ENCODE measurements at places on chromosomes 2 and 18.
A peak's percentile ranks its signal among the peaks of the same experiment; 100 is the strongest.

DNA sequence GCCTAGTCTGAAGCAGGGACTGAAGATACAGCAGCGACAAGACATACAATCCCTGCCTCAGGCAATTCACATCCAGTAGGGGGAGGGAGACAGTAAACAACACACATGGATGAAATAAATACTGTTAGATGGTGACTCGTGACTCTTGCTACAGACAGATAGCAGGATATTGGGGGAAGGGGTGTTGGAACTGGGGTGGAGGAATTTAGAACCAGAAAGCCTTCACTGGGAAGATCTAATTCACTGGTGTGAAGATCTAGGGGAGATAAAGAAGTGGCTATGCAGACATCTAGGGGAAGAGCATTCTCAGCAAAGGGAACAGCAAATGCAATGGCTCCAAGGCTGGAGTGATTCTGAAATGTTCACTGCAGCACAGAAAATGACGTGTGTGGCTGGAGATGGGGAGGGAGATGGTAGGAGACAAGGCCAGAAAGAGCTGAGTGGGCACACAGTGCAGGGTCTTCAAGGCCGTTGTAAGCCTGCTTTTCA, 52.6 kb upstream of the TMEM163 start:
- DNase-seq: no peak

- no peak for DNase-seq
Measured at GRCh38 chr2:97994476-97994875, 1.3 kb downstream of the TMEM131 start.

DNA sequence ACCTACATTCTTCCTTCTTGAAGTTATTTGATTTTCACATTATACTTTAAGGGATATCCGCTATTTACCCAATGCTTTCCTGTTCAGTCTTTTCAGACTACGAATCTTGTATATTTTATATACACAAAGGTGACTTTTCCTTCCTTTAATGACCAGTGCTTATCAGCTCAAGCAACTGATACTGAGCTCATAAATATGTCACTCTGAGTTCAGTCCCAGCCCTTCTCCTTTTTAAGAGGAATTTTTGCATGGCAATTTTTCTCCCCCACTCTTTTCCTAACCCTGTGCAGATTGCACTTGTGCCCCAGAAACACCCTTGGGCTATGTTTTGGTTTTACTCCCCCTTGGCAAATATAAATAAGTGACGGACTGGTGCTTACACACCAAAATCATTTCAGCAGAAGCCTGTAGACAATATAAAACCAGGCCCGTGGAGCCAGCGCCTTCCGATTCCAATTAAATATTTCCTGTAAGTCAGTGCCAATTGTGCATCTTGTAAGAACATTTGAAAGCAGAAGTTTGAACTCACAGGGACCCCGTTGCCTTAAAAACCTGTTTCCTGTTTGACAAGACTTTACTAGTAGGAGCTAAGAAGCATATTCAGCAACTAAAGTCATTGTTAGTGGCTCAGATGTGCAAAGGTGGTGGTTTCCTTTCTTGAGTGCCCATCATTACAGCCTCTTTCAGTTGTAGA, 66.3 kb upstream of the GATA6 start:
- no peak for DNase-seq

GRCh38 chr18:26005950-26006349, 84.5 kb downstream of the SS18 start:
- DNase-seq: no peak

DNA sequence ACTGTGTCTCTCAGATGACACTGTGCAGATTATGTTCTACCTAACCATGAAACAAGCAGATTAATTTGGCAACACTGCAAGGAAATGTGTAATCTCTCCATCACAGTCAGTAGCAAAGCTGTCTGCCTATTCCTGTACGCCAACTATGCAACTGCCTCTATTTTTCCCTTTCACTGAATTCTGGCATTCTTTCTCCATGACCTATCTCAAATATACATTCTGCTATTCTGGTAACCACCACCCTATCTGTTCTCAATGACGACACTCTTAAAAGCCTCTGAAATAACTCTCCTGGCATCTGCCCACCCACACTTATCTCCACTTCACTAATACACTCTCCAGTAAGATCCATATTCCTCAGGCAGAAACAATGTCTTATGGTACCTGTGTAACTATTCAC, 78.7 kb downstream of the ABCA12 start:
- DNase-seq: no peak

DNA sequence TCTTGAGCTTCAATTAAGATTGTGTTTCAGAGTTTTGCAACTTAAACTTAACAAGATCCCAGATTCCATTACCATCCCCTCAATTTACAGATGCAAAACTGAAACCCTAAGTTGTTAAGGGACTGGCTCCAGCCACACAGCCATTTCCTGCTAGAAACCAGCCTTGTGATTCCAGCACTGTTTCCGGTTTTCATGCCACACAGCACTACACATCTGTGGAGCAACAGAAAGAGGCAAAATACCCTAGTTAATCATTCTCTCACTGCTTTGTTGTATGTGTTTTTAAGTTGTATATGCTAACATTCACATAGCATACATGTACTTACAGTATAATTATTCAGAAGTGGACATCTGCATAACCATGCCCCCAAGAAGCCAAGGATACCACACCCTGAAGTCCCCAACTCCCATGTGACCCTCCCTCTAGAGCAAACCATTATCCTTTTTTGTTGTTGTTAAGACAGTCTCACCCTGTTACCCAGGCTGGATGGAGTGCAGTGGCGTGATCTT, 87.4 kb downstream of the MYO5B start:
- DNase-seq: no peak

DNA sequence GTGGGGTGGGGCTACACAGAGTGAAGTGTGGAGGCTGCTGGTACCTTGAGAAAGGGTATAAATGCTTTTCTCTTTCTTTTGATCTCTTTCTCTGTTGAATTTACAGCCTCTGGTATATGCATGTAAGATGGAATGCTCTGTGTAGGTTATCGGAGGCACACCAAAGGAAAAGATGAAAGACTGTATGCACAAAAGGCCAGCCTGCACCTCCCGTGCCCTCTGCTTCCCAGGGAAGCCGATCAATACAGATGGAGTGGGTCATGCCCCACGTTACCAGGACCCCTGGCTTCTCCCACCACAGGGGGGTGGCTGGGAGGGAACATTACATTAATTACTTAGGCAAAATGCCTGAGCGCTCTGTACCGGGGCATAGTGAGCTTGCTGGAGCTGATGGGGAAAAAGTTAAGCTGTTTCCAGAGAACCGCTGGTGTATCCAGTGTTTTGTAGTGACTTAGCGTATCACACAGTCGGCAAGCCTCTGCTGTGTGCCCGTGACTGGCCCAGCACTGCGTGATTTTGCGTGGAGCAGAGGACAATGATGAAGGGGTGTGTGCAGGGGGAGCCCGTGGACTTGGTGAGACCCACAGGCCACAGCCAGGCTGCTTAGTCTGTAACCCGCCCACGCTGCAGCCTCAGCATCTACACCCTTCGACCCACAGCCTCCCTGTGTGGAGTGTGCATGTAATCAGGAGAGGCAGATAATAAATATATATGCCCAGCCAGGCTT, 8.0 kb downstream of the ALLC start:
- no peak for DNase-seq

- DNase-seq: no peak
Measured at GRCh38 chr2:216465579-216466195, 33.0 kb upstream of the RPL37A start.

GRCh38 chr18:77111951-77112746, 20.4 kb downstream of the MBP start:
- no peak for DNase-seq

DNA sequence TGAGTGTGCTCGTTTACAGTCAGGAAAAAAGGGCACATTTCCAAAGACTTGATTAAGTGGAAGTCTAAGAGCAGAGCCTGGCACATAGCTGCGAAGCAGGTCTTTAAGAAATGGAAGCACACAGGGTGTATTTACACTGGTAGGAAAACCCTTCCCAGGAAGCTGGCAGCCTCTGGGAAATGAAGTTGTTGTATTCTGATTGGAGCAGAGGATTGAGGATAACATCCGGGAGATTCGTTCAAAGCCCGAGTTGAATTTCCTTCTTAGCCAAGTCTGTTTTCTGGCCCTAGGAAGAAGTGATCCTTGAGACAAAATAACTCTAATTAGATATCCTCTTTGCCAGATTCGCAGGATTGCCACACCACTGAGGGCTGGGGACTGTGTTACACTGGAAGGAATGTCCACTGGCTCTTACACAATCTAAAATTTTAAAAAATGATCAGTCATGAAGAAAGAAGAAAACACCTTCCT, 75.9 kb downstream of the ITGB1BP1 start:
- DNase-seq: no peak

GRCh38 chr18:9296233-9297006, 38.2 kb upstream of the TWSG1 start:
- no peak for DNase-seq

- no peak for DNase-seq
Measured at GRCh38 chr2:191866675-191867506, 20.0 kb upstream of the CAVIN2 start.

- DNase-seq: no peak
Measured at GRCh38 chr2:186675380-186675779, 18.5 kb upstream of the FAM171B start.

DNA sequence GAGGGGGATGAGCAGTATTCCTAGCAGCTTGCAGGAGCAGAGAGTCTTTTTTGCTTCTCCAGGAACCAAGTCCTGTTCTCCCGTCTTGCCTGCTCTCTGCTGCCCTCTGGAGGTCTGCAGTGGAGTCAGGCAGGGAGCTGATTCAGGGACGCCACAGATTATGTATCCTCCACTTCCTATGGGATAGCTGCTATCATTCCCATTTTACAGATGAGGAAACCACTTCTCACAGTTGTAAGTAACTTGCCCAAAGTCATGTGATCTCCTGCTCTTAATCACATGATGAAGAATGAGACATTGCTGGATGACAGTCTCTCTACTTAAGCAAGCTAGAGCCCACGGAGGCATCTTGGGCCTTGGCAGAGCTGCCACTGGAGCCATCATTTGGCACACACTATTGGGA, 8.3 kb downstream of the SLC4A5 start:
- DNase-seq: peak; percentile 60

DNA sequence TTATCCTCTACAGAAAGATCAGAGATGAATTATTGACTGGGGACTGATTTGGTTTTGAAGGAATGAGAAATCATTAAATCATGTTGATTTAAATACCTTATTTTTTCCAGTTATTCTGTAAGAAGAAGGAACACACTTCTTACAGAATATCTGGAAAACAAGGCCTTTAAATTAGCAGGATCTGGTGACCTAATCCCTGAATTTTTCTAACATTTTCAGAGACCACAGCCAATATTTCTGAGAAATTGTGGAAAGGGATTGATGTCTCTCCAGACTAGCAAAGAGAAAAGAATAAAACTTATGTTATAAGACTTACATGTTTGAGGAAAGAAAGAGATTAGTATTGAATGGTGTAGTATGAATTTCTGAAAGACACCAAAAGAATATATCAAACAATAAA, 104.0 kb downstream of the KCNE4 start:
- no peak for DNase-seq

- no peak for DNase-seq
Measured at GRCh38 chr2:7701791-7702190, 784.6 kb downstream of the RNF144A start.

GRCh38 chr2:8107150-8107549, 574.7 kb upstream of the ID2 start:
- no peak for DNase-seq

- no peak for DNase-seq
Measured at GRCh38 chr2:20447437-20448245, 767 bp downstream of the RHOB start.

GRCh38 chr2:175823707-175824073, 178.4 kb downstream of the LNPK start:
- DNase-seq: no peak

DNA sequence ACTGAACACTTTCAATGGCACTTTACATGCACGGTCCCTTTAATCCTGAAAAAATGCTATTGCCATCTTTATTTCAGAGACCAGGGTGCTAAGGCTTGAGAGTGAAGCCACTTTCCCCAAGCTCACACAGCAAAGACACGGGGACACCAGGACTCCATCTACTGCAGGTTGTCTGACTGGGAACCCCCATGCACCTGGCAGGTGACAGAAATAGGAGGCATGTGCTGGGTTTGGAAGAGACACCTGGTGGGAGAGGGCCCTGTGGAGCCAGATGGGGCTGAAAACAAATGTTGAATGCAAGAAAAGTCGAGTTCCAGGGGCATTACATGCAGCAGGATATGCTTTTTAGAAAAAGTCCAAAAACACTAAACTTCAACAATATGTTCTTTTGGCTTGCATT, 5.2 kb upstream of the EHD3 start:
- no peak for DNase-seq

DNA sequence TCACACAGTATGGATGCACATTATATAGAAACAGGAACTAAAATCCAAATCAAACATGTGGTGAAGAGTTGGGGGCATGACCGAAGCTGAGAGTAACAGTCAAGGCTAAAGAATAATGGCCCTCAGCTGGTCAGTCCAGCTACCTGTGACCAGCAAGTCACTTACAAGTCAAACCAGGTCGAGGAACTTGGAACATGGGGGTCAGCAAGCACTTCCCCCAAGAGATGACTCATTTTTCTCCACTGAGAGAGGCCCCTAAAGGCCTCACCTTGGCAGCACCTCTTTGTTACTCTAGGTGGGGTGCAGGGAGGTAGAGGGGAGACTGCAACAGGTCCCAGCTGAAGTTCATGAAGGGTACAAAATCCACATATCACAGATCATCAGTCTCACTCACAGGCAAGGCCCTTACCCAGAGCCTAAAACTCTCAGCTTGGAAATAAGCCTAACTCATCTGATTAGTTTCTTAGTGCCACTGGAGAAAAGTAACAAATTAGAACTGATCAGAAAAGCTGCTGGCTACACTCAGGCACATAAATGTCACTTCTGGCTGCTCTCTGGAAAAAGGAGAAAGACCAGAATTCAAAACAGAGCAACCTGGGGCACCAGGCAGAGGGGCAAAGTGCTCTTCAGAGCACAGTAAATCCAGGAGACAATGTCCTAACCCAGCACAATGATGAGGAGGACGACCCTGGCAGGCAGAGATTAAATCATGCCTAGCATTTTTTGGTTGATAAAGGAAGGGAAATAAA, 4.0 kb downstream of the SDC1 start:
- no peak for DNase-seq

GRCh38 chr18:31825772-31826171, 65.1 kb upstream of the SLC25A52 start:
- no peak for DNase-seq

DNA sequence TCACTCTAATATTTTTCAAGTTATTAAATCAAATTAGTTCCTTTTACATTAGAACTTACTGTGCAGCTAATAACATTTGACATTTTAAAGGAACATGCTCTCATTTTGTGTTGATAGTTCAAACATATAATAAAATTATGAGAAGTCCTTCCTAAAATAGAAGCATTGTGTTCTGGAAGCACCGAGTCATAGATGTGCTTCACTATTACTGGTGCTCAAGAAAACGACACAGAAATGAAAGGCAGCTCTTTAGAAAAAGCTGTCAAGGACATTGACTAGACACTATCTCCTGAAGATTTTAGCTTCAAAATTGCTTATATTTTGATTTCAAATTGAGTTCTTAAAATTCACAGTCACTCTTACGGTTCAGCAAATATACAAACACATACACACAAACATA, 338.3 kb downstream of the NBAS start:
- no peak for DNase-seq

- DNase-seq: no peak
Measured at GRCh38 chr2:197042739-197043196, 116.3 kb upstream of the PGAP1 start.

Measured in stimulated activated CD8-positive, alpha-beta memory T cell treated with anti-CD3 and anti-CD28 coated beads, Interleukin-15, amount 100 ng/mL, for 24 hours (primary cell).